ENCODE measurements at places on chromosomes 11 and 22.

GRCh38 chr11:10539339-10539738 is 1.6 kb downstream of the RNF141 start:
- no peak for DNase-seq

GRCh38 chr22:30123463-30123862 is 43.2 kb downstream of the HORMAD2 start:
- DNase-seq, result no peak

DNA sequence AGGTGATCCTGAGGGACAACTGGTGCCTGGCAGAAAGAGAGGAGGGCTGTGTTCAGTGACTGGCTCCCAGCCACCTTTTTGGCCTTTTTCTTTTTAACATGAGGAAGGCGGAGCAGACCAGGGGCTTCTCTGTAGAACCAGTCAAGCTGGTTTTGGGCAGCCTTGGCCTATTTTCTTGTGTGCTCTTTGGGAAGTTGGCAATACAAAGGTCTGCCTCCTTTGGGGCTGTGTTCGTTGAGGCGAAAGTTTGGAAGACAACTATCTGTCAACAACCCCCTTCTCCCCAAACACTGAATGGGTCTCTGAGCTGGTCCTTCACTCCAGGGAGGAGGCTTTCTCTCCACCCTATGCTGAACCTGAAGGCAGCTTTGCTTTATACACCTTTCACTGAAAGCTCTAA is 8.5 kb downstream of the MARK2 start:
- no peak for DNase-seq

DNA sequence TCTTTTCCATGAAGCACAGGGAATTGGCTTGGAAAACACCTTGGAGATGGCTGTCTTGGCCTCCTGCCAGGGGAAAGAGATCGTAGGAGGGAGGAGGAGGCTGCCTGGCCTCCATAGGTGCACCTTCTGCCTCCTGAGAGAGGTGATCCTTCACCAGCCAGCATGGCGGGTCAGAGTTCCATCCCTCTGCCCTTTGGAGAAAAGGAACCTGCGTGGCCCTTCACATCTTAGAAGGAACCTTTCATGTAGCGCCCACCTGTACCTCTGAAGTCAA is 58.2 kb upstream of the DRD2 start:
- no peak for DNase-seq

GRCh38 chr11:12186701-12187100 is 76.3 kb downstream of the MICAL2 start:
- no peak for DNase-seq

DNA sequence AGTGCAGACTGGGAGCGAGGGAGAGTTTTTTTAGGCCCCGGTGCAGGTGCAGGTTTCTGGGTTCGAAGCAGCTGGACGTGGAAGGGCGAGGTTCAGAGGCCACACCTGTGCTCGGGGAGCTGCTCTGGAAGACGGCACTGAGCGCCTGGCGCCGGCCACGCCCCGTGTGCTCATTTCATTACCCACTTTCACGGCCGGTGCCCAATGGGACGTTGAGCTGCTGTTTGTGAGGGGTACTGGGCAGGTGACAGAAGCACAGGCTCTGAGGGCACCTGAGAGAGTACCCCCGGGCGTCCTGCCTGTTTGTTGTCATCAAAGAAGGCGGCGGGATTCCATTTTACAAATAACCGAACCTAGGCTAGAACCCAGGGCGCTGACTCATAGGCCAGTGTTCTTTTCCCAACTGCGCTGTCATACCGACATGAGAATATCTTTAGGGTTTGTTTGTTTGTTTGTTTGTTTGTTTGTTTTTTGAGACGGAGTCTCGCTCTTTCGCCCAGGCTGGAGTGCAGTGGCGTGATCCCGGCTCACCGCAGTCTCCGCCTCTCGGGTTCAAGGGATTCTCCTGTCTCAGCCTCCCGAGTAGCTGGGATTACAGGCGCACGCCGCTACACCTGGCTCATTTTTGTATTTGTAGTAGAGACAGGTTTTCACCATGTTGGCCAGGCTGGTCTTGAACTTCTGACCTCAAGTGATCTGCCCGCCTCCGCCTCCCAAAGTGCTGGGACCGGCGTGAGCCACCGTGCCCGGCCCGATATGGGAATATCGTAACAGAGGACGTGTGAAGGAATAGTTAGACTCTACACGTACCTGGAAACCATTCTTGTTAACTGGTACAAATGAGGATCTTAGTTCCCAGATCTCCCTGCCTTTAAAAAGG is 16.6 kb upstream of the SPTBN2 start:
- DNase-seq, result no peak

DNA sequence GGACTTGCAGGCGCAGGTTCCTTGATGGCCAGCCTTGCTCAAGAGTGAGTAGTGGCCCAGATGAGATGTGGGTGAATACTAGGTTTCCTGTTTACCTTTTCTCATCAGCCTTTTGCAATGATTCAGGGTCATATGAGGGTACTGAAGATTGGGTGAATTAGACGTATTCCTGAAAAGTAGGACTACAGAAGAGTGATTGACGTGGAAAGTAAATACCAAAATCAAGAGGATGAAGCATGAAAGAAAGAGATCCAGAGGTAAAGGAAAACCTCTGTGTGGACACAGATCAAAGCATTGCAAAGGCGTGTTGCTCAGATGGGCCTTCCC is 59.9 kb downstream of the CYB5R2 start:
- DNase-seq, result no peak

DNA sequence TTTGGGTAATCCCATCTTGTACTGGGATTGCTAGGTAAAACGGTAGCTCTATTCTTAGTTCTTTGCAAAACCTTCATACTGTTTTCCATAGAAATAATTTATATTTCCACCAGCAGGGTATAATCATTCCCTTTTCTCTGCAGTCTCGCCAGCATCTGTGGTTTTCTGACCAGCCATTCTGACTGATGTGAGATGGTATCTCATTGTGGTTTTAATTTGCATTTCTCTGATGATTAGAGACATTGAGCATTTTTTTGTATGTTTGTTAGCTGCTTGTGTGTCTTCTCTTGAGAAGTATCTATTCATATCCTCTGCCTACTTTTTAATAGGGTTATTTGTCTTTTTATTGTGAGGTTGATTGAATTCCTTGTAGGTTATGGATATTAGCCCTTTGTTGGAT is 220.9 kb downstream of the PGR start:
- no peak for DNase-seq

DNA sequence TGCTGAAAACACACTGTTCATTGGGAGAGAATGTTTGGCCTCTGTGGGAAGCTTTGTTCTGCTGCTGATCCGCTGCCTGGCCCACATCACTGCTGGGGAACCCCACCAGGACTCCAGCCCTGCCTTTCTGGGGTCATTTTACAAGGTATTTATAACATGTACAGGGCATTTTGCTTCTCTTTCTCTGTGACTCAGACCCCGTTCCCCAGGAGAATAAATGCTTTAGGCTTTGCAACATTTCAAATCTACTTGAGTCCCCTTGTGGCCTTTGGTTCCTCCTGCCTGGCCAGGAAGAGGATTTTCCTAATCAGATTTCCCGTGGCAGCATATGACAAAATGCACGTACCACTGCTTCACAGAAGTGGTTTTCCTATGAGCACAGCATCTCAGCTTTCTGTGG is 43.0 kb downstream of the BTG4 start:
- DNase-seq, result no peak

- peak; percentile 94 for DNase-seq
Observed at GRCh38 chr11:10293423-10294289, at the start of gene SBF2. Gene SBF2 (minus strand): TSS chr11:10294219. CDS start chr11:10294069, 150 bp downstream.

DNA sequence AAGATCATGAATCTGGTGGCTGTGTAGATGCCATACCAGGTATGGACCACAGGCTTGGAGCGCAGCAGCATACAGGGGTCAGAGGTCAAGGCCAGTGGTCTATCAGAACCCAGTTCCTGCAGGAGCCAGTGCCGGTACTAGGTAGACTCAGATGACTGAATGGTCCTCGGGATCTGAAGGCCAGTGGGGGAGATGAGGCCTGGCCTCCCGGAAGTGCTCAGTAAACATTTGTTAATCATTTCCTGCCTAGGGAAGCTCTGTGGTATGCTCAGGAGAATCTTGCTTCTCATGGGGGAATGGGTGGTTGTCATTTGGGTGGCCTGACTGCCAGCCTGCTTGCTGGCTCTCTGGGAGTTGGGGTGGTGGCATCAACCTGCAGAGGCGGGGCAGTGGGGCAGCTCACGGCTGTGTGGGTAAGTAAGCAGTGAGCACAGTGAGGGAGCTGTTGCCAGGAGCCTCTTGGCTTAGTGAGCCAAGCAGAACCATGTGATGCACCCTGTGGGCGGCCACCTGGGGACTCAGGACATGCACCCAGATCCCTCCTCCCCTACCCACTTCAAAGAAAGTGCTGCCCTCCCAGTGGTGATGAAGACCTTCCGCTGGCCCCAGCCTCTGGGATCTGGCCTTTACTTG is 33.0 kb downstream of the PTPRJ start:
- DNase-seq, result no peak

- no peak for DNase-seq
Observed at GRCh38 chr22:23109441-23109978, 32.3 kb downstream of the RSPH14 start.

DNA sequence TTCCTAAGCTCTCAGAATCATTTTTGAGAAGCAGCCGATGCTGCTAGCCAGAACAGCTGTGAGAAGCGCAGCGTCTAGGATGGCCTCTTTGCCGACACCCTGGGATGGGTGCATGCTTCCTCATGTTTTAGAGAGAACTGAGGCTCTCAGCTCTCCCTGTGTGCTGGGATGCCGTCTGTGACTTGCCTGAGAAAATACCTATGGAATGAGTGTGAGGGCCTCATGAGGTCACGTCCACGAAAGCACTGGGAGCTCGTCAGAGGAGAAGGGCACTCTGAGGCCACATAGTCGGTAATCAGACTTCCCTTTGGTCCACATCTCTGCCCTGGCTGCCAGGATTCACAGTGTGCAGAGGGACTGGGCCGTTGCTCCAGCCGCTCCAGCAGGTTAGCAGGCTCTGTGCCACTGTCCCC is 54.7 kb downstream of the MICAL3 start:
- DNase-seq, result no peak

DNA sequence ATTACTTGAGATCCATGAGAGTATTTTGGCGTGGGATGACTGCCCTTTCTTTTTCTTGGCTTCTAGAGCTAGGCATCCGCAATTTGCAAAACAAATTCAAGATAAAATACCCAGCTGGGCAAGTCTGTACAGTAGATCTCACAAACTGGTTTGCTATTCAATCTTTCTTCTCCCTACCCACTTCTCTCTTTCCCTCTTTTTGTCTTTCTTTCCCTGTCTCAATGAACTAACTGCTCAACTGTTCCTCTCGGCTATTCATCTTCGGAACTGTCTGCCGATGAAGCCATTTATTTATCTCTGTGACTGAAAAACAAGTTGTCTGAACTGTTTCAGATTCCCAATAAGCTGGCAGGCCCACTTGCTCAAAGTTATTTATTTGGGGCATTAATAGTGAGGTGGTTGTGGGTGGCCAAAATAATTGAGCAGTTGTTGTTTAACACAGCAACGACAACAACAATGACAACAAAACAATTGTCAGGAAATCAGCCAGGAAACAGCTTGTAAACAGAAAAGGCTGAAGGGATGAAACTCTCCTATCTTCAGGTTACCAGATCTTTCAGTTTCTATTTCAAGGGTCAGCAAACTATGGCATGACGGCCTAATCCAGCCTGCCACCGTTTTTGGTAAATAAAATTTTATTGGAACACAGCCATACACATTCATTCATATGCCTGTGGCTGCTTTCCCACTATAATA is 76.0 kb upstream of the MTMR2 start:
- no peak for DNase-seq

- no peak for DNase-seq
Observed at GRCh38 chr11:1335264-1335810, 25.9 kb upstream of the TOLLIP start.

- no peak for DNase-seq
Observed at GRCh38 chr11:3123305-3123704, 41.8 kb downstream of the OSBPL5 start.

DNA sequence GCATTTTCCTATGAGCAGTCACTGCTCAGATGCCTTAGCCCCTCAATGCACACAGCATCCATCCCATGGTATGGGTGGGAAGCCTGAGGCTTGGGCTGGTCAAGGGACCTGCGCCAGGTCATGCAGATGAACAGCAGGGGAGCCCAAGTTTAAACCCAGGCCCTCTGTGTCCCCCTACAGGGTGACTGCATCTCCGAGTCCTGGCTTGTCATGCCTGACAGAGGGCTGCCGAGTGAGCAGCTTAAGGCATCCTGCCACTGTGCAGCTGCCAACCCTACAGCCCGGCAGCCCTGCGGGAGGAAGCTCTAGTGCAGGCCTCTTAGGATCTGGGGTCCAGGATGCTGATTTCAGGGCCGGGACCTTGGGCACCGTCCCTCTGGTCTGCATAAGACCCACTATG is 10.0 kb downstream of the IL2RB start:
- no peak for DNase-seq

DNA sequence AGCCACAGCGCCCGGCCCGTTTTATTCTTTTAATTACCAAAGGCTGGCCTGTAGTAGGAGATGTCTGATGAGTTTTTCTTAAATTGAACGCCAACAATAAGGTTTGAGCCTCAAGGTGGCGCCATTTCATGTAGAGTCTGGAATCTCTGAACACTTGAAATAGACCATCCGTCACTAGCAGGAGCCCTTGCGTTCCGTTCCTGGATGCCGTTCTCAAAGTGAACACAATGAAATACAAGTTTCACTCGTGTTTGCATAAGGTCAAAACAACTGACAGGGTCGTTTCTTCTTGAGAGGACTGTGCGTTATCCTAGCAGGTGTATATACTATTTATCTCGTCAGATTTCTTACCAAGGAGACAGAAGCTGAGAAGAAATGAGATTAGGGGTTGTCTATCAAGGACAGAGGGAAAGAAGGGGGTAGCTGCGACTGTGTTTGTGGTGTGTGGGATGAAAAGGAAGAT is 18.7 kb upstream of the SCGB1D1 start:
- DNase-seq, result peak; percentile 83

DNA sequence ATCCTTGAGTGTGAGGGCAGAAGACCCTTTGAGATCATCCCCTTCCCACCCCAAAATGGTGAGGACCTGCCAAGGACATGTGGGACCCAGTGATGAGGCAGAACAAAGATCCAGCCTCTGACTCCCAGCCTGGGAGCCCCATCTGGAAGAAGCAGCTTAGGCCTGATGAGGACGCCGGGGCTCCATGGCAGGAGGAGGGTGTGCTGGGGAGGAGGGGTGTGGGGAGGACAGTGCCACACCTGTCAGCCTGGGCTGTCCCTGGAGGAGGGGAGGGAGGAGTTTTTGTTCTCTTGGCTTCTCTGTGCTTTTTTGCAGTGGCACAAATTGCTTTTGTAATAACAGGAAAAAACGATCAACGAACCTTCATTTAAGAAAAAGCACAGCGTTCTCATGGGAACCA is 44.4 kb upstream of the DAGLA start:
- no peak for DNase-seq

DNA sequence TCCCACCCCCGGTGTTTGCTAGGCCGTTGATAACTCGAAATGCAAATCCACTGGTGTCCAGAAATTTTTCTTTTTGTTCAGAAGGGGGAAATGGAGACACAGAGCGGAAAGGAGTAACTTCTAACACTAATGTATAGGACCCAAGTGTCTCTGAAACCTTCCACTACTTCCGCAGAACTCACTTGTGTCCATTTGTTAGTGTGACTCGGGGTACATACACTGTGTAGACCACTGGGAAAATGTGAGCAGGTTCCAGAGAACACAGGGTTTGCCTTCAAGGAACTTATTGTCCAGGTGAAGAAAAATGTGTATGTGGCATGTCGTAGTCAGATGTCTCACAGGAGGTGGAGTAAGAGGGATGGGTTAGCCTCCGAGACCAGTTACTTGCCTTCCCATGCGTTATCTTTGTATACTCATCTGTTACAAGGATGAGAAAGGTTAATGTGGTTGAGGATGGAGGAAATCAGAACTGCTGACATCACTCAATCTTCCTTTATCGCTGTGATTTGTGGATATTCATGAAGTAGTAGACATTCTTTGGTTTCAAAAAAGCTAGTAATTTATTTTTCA is 857 bp downstream of the ARCN1 start:
- no peak for DNase-seq

GRCh38 chr22:49142296-49142695 is 685.4 kb downstream of the BRD1 start:
- no peak for DNase-seq
